ENCODE measurements at places on chromosomes 12 and 14.

GRCh38 chr12:59937148-59937547 lies 341.3 kb downstream of the SLC16A7 start:
- peak; percentile 21 for DNase-seq

DNA sequence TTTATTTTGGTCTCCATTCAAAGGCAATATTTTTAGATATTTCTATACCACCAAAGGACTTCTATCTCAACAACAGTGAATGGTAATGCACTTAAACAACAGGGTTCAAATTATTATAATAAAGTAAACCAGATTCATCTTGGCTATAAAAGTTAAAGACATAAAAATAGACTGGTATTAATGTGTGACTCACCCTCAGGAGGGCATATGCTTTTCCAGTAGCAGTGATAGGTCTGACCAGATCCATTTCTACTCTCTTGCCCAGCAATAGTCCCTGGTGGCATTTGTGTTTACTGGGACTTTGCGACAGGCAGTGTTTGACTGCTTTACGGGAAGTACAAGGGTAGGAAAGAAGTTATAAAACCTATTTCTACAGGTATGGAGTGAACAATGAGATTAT lies 353.2 kb upstream of the ATP2B1 start:
- DNase-seq, result no peak

- DNase-seq, result no peak
These were observed 51.0 kb downstream of the SSH1 start for GRCh38 chr12:108806346-108806745.

DNA sequence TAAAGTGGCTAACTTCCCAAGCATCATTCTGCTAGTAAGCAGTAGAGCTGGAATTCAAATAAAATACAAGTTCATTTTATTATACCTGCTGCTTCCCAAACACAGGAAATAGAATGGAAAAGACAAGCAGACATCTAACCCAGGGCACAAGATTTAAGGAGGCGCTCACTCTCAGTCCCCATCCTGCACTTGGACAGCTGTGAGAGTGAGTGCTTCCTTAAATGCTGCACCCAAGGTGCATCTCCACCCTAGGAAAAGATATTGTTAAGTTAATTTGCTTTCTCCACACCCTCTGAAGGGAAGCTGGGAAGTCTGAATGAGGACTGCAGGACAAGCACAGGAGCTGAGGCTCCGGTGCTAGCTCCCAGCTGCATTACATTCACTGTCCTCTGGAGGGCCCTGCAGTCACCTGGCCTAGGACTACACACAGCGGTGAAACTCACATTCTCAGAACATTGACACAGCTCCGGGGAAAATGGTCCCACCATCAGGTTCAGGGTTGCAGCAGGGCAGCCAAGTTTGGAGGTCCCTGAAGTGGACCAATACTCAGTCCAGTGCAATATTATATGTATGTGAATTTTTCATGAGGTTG lies 14.2 kb downstream of the HEBP1 start:
- peak; percentile 73 for DNase-seq

- DNase-seq, result no peak
These were observed 97.5 kb downstream of the TMX1 start for GRCh38 chr14:51337520-51337919.

DNA sequence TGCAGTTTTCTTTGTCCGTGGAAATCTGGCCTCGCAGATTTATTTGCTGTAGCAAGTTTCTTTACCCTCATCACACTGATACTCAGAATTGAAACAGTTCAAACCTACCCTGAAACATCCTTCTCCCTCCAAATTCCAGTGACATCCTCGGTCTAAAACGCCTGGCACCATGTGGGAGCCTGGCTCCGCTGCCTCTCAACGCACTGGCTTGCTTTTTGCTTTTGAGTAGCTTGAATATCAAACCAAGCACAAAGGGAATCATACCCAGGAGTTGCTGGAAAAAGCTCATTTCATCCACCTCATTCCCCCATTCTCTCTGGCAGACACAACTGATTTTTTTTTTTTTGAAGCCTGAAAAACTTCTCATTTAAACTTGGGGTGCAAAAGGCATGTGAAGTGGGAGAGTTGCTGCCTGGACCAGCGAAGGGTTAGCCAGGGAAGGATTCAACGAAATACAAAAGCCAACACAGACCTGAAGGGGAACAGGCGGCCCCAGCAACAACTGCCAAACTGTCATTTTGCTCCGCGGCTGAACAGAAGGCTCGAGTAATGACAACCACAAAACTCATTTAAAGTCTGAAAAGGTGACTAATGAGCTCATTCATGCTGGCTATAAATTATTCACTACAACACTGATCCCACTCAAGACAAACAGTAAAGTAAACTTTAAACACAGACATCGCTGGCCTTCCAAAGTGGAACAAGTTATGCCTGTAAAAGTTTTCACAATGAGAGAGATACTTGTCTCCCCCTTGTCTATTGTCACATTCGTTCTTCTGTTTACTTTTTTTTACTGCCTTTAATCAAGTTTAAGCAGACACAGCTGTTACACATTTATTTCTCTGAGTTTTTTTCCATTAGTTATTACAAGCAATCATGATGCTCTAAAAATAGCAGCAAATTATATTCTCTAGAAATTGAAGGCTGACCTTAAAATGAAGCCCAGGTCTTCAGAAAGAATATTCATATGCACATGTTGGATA lies 12.5 kb upstream of the FOXN3 start:
- DNase-seq, result no peak

DNA sequence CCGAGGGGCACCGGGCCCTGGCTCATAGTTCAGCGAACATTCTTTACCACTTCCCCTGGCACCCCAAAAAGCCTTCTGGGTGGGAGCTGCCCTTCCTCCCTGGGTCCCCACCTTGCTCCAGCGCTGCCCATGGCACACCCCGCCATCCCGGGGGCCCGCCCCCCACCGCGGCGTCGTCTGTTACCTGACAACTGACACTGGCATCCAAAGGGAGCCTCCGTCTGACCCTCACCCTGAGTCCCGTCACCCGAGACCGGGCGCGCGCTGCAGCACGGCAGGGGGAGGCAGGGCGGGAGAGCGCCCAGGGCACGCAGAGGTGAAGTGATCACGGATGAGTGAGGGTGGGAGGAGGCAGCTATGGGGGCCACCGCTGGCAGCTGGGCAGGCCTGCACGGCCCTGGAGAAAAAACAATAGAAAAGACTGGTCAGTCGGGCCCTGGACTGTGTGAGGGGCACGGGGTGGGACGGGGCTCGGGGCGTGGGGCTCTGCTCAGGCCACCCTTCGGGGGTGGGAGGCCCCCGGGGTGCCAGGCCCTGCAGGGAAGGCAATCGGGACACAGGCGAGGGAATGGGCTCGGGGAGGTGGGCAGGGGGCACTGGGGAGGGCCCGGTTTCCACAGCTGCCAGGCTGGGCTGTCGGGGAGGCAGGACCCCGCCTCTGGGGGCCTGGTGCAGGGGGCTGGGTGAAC lies 40.7 kb downstream of the BCL11B start:
- DNase-seq, result no peak

GRCh38 chr14:63383776-63384367 lies 65.1 kb upstream of the GPHB5 start:
- no peak for DNase-seq

DNA sequence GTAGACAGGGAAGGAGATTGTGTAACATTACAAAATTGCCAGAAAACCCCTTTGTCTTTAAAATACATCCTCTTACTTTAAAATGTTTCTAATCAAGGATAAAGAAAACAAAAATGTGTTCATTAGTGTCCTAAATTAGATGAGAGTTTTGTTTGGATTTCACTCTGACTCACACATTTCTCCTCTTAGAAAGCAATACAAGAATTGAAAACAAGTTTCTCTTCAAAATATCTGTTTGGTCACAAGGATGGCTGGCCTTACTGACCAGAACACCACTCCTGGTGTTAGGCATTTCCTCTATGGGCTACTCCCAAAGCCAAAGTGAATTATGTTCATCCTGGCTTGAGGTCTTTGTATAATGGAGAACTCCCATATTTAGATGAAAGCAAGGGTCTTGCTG lies 6.4 kb downstream of the GUCY2C start:
- DNase-seq, result no peak

GRCh38 chr14:54450535-54450934 lies 9.4 kb upstream of the CNIH1 start:
- DNase-seq, result no peak

DNA sequence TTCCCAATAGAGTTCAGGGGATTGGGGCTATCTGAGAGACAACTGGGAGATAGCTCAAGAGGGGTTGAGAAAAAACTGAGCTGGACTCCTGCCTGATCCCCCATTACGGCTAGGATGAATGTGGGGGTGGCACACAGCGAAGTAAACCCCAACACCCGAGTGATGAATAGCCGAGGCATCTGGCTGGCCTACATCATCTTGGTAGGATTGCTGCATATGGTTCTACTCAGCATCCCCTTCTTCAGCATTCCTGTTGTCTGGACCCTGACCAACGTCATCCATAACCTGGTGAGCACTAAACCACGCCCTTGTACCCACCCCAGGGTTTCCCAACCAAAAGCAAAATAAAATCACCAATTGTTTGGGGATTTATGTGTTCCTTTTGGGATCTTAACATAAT lies 1.0 kb downstream of the ORMDL2 start:
- DNase-seq, result no peak

Data from mesendoderm (in vitro differentiated cells).